ENCODE measurements at places on chromosomes 4 and X.

DNA sequence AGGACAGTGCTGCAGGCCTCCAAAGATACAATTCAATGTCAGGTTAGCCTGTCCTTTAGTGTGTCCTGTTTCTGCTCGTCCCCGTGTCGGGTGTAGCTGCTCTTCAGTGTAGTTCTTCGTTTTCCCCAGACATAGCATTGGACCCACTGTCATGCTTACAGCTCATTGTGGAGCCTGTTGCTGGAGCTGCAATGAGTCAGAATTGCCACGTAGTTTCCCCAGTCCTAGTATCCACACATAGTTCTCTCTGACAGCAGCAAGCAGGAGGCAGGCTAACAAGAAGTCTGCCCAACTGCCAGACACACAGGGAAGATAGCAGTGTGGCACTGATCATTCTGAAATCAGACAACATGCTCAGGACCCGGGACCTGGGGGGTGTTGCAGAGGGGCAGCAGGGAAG, 49.2 kb downstream of the MOSPD2 start:
- DNase-seq: no peak

GRCh38 chr4:153764601-153765368, 5.0 kb upstream of the RNF175 start:
- DNase-seq: no peak

DNA sequence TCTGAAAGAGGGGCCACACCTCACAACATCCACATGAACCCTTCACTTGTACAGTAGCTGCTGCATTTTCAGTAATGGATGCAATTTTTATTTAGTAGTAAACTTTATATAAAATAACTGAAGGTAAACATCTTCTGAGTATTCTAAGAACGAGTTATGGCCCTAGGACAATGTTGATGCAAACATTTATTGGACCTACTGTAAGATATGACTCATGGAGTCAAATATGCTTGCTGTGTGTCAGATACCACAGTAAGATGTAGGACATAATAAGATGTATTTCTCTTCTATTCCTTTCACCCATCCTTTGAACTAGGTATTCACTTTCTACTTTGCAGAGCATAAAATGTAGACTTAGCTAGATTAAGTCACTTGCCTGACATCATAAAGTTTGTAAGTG, 87.6 kb downstream of the TEX13C start:
- DNase-seq: no peak

GRCh38 chr4:154049457-154050181, 260.7 kb upstream of the SFRP2 start:
- DNase-seq: no peak

GRCh38 chr4:104941661-104942062, 205.0 kb upstream of the TET2 start:
- DNase-seq: no peak

GRCh38 chrX:45261005-45261404, 60.3 kb upstream of the DIPK2B start:
- DNase-seq: no peak

GRCh38 chrX:5220421-5220820, 1008.2 kb downstream of the NLGN4X start:
- no peak for DNase-seq

- no peak for DNase-seq
These were observed 678.8 kb upstream of the NR3C2 start for GRCh38 chr4:149121023-149121404.

- no peak for DNase-seq
These were observed 93.9 kb downstream of the NXF2B start for GRCh38 chrX:102345916-102346315.

DNA sequence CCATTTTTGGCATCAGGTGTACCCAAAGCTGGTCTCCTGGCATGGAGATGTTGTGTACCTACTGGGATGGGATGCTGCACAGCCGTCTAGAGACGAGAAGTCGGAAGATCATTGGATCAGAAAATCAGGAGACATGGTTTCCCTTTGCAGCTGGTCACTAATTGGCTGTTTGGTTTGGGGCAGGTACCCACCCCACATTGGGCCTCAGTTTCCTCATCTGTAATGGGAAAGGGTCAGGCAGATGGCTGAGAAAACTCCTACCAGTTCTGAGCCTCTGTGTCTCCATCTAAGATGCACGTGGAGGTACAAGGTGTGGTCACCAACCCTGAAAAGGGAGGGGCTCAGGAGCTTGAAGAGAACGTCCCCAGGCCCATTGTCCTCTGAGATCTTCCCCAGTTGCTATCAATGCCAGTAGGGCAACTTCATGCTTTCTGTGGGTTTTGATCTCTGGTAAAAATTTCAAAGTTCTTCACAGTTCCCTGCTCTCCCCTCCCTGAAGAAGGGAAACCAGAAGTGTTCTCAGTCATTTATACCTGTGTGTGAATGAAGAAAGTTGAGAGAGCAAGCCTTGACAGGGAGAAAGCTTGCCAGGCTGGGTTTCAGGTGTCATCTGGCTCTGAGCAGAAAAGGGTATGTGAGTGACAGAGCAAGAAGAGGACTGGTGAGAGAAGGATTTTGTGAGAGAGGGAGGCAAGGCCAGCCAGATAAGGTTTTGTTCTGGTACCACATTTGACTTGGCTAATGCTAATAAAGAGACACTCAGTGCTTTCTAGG, 15.1 kb downstream of the TSC22D3 start:
- DNase-seq: no peak

DNA sequence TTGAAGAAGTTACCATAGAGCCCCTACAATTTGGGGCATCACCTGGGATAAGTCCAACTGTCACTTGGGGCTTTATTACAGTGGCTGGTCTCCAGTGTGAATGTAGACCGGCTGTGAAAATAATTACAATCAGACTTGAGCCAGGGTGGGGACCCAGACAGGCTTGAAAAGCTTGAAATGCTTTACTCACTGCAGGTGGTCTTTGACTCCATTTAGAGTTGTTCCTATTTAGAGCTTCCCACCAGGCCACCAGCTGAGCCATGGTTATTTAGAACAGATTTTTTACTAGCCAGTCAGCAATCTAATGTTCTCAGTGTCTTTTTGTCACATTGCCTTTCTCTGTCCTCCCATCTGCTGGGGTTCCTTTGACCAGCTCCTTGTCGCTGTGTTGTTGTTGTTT, 5.7 kb downstream of the ARHGAP10 start:
- no peak for DNase-seq

- DNase-seq: no peak
These were observed 146.0 kb downstream of the STIM2 start for GRCh38 chr4:27006646-27007045.

- no peak for DNase-seq
These were observed 6.4 kb upstream of the SLAIN2 start for GRCh38 chr4:48334900-48335384.

DNA sequence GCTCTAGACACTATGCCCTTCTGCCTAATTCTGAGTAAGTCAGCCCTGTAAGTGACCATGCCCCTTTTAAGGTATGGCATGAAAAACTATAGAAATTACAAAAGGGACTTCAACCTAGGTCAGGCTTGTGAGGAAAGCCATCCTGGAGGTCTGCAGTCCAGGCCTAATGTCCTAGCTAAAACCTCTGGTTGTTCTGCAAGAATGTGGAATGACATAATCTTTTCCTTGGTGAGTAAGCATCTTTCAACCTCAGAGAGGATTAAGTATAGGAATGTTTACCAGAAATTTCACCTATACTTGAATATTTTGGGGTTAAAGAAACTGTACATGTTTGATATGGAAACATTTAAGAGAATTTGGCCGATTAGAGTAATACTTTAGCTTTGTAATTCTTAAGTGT, 23.8 kb upstream of the HPSE start:
- no peak for DNase-seq

GRCh38 chr4:57037982-57038604, 59.4 kb downstream of the POLR2B start:
- no peak for DNase-seq

GRCh38 chrX:108396188-108396891, 41.9 kb downstream of the COL4A6 start:
- DNase-seq: no peak

- no peak for DNase-seq
These were observed 91.3 kb downstream of the MOSPD2 start for GRCh38 chrX:14964500-14964899.

DNA sequence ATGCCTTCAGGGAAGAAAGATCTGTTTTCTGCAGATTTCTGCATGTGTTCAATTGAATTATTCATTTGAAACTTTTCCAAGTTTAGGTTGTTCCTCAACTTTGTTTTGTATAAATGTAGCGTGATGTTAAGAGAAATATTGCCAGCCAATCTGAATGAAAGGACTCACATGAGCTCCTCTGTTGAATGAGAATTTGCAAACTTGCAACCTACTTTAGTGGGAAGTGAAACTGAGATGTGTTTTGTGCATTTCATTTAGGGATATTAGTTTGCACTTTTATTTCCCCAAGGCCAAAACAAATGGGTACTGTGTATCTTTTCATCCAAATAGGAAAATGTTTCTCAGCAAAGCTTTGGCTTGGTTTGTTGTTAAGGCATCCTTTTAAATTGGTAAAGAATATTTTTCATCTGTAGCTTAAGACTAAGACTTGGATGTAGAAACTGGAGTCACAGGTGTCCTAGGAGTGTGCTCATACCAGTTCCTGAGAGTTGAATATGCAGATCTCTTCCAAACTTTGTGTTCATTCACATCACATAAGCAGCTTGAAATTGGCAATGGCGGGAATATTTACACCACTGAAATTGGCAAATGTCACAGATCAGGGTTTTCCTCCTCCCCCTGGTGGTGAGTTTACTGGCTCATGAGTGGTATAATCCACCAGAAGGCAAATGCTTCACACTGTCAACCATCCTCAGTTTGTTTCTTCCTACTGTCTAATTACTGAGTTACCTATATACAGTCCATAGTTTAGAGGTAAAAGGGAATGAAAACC, 193.6 kb upstream of the BANK1 start:
- DNase-seq: no peak

- DNase-seq: no peak
These were observed 4.0 kb upstream of the SLC10A6 start for GRCh38 chr4:86853209-86853608.

DNA sequence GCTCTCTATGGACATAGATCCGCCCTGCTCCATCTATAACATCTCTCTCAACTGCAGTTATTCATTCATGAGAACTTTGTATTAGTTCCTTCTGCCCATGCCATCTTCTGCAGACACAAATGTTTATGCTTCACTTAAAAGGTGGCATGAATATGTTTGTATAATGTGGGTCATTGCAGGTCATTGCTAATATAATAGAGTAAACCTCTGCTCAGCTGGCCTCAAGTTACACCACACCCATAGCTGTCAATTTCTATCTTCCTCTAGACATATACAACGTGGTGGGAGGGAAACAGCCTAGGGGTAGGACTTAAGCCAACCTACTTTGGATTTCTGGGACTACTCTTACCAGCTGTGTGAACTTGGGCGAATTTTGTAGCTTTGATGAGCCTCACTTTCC, 129.8 kb downstream of the ATXN3L start:
- DNase-seq: no peak

GRCh38 chr4:102343964-102344519, 1.2 kb downstream of the SLC39A8 start:
- peak; percentile 70 for DNase-seq

- no peak for DNase-seq
These were observed 17.2 kb upstream of the PDHA1 start for GRCh38 chrX:19326567-19326966.

DNA sequence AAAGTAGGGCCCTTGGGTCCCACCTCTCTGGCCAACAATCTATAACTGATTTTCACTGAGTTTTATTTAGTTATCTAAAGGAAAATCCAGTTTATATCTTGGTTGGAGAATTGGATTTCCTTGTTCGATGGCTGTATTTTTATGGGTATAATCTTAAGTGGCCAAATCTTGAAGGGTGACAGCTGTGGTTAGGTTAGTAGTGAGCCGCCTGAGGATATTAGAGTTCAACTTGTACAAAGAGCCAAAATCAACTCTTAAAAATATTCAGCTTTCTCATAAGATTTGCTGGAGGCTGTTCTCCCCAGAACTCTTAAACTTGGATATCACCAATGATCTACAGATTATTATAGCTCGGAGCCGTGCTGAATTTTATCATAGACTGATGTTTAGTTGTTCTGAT, 54.6 kb upstream of the UNC5C start:
- no peak for DNase-seq

- DNase-seq: no peak
These were observed 57.8 kb downstream of the HEPH start for GRCh38 chrX:66221856-66222255.

GRCh38 chrX:3268829-3269228, 77.6 kb downstream of the MXRA5 start:
- DNase-seq: no peak

DNA sequence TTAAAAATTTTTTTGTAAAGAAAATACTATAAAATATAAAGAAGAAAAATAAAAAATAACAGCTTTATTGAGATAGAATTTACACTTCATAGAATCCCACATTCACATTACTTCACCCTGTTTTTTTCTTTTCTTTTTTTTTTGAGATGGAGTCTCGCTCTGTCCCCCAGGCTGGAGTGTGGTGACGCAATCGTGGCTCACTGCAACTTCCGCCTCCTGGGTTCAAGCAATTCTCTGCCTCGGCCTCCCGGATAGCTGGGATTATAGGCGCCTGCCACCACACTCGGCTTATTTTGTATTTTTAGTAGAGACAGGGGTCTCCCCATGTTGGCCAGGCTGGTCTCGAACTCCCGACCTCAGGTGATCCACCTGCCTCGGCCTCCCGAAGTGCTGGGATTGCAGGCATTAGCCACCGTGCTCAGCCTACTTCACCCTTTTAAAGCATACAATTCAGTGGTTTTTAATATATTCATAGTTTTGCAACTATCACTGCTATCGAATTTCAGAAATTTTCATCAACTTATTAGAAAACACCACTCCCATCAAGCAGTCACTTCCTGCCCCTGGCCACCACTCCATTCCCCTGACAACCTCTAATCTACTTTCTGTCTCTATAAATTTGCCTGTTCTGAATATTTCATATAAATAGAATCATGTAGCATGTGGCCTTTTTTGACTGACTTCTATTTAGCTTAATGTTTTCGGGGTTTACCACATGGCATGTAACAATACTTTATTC, 48.7 kb downstream of the TMEM131L start:
- DNase-seq: no peak

- no peak for DNase-seq
These were observed 250.5 kb downstream of the STPG2 start for GRCh38 chr4:97892592-97893266.

DNA sequence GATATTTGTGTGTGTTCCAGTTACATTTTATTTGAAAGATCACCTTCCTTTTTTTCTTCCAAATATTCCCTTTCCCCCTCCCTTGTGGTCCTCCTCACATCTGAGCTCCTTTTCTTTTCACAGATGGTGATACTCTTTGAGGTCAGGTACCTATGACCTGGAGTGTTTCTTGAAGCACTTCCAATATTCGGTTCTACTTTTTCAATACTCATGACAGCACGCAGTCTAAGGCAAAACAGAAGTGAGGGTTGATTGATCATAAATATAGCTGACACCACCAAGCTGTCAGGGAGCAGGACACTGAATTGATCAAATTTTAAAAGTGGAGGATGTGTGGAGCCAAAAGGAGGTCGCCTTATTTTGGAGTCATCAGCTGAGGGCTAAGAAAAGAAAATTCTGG, 334.4 kb upstream of the MAGEB2 start:
- no peak for DNase-seq

DNA sequence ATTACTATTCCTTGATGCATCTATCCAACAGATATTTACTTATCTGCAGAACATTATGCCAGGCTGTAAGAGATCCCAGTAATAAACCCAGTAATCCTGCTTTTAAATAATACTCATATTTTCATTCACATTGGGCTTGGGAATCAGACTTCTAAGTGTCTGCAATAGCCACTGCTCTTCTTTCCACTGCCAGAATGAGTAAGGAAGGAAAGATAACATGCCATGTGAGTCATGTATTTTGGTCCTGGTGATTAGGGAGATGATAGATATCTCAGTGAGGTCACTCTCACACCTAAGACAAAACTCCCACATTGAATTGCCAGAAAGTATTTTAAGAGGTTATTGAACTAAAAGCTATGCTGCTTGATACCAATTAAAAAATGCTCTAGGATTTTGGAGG, 13.9 kb upstream of the HEPH start:
- DNase-seq: no peak
